Activated CD8-positive, alpha-beta memory T cell treated with anti-CD3 and anti-CD28 coated beads for 24 hours (primary cell): ENCODE measurements at places on chromosomes 16 and 17.
A peak's percentile ranks its signal among the peaks of the same experiment; 100 is the strongest.

GRCh38 chr17:38660097-38661025 is 14.4 kb downstream of the EPOP start:
- DNase-seq, result no peak

- DNase-seq, result no peak
Measured at GRCh38 chr17:80441598-80442322, 26.8 kb downstream of the ENDOV start.

GRCh38 chr16:57696240-57696639 is 1.6 kb downstream of the DRC7 start:
- DNase-seq, result no peak

- no peak for DNase-seq
Measured at GRCh38 chr16:63331111-63331510, 1294.9 kb upstream of the CDH8 start.

- DNase-seq, result no peak
Measured at GRCh38 chr16:17511340-17511739, 40.6 kb upstream of the XYLT1 start.

GRCh38 chr16:12186774-12187335 is 210.3 kb downstream of the SNX29 start:
- no peak for DNase-seq

- no peak for DNase-seq
Measured at GRCh38 chr17:76757256-76757655, 19.3 kb downstream of the MFSD11 start.

DNA sequence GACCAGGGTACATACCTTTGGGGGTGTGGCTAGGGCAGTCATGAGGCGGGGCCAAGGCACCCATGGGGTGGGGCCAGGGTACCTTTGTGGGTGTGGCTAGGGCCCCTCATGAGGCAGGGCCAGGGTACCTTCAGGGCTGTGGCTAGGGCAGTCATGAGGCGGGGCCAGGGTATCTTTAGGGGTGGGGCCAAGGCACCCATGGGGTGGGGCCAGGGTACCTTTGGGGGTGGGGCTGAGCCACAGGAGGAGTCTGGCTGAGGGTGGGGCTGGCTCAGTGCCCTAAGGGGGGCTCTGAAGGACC is 3.5 kb downstream of the GNG13 start:
- DNase-seq, result peak; percentile 70

DNA sequence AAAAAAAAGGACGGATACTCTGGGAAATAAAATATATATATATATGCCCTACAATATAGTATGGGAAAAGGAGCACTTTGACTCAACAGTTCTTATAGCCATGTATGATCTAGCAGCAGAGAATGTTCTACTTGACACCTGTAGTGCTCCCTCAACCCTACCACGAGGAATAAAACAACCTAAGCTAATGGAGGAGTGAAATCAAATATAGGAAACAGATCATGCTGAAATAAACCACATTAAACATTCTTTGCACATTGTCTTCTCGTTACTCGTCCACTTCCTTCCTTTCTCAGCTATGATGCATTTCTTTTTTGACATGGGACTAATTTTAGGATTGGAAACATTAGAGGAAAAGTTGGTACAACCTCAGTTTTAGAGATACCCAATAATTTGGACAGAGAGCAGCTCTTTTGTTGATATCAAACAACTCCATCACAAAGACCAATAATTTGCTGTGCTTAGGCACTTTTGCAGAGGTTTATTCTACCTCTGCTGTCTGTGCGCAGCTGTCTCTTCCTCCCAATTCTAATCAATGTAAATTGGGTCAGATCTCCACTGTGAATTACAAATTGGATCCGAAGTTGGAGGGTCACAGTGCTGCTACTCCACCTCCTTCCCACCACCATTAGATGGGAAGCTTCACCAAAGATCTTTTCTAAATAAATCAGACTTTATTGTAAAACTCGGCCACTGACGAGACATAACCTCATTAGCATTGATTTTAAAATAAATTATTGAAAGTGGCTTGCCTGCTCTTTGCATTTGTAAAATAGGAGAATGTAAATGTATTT is 65.8 kb downstream of the SNX11 start:
- no peak for DNase-seq

- no peak for DNase-seq
Measured at GRCh38 chr17:1906662-1907101, 76.9 kb downstream of the RPA1 start.

GRCh38 chr17:80822700-80823410 is 168.8 kb upstream of the CHMP6 start:
- no peak for DNase-seq

- DNase-seq, result no peak
Measured at GRCh38 chr16:27639561-27640276, 89.8 kb downstream of the KATNIP start.

DNA sequence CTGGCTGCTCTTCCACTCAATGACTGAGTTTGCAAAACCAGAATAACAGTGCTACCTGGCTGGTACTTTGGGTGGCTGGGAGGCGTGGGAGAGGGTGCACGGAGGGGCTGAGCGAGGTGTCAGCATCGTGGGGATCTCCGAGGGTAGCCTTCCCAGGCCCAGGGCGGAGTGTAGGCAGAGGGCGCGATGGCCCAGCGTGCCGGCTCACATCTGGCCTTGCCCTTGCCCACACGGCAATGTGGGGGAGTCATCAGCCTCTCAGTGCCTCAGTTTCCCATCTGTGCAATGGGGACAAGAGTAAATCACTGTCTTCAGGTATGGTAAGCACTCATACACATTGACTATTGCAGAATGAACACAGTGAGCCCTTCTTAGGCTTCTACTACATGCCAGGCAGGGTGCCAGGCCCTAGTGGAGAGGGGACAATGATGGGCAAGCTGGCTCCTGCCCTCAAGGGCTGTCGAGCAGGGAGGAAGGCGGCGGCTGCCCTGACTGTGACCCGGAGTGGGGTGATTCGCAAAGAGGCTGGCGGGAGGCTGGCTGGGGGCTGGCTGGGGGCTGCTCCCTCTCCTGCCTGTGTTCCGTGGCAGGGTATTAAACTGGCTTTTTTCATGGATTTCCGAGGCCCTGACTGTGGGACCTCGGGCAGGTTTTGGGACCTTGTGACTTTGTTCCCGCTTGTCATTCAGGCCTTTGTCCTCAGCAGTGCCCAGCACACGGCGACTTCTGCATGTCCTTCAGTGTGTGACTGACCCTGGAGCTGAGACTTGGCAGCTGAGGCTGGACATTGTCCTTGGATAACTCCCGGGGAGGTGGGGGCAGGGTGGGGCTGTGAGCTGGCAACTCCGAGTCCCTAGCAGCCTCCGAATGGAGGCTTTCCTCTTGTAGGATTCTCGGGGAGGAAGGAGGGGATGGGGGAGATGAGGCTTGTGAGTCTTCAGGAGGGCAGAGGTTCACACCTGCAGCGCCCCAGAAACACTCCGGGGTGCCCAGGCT is 243.1 kb downstream of the SEC14L1 start:
- DNase-seq, result no peak

DNA sequence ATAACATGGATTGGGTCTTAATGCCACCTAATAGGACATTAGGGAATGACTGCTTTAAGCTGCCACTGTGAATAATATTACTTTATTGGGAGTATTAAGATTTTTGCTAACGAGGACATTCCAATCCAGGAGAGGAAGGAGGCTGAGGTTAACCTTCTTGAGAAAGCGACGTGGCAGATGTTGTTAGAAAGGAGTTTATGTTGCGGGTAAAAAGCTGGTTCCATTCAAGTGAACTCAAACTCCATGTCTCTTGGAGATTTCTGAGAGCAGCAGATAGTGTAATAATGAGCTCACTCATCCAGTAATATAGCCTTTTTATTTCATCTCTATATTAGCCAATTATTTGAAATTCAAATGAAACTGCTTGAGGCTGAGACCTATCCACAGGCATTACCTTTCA is 75.5 kb downstream of the KNOP1 start:
- DNase-seq, result no peak

- DNase-seq, result no peak
Measured at GRCh38 chr16:51524555-51525373, 373.7 kb upstream of the SALL1 start.

- peak; percentile 17 for DNase-seq
Measured at GRCh38 chr17:79631640-79632431, 21.0 kb upstream of the RBFOX3 start.

DNA sequence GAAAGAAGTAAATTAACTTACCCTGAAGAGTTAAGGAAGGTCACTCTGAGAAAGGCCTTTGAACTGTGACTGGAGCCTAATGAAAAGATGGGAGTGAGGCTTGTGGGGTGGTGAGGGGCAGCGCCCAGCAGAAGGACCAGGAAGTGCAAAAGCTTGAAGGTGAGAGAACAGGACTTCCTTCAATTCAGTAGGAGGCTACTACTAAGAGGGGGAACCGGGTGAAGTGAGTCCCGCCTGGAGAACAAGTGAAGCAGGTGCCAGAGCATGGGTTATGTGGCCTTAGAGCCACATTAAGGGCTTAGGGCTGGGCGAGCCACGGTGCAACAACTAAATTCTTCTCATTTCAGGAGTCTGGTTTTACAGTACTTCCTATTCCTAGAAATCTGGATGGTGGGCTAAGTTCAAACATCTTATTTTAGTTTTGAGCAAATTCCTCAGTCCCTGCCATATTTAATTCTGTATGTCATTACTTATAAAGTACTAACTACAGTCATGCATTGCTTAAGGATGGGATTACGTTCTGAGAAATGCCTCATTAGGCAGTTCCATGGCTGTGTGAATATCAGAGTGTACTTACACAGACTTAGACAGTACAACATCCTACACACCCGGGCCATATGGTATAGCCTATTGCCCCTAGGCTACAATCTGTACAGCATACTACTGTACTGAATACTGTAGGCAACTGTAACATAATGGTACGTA is 5.1 kb downstream of the CFAP20 start:
- DNase-seq, result no peak

GRCh38 chr16:4868535-4868934 is 21.3 kb downstream of the UBN1 start:
- no peak for DNase-seq

DNA sequence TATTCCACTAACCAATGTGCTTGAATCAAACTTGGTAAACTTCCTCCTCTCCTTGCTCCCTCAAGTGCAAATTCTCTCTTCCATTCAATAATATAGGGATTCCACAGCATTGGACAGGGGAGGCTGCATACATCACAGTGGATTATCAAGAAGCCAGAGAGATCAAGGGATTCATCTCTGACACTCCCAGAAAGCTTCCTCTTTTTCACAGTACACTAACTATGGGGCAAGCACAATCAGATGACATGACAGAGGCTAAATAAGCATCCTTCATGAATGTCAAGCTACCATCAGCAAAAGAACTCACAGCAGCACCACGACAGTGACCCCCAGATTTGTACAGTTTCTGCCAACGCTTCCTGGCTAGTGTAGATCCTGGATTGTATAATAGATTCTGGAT is 178.4 kb upstream of the C17orf78 start:
- no peak for DNase-seq

GRCh38 chr17:46078675-46079074 is 79.6 kb downstream of the STH start:
- no peak for DNase-seq

- no peak for DNase-seq
Measured at GRCh38 chr17:72146371-72146770, 25.6 kb downstream of the SOX9 start.

DNA sequence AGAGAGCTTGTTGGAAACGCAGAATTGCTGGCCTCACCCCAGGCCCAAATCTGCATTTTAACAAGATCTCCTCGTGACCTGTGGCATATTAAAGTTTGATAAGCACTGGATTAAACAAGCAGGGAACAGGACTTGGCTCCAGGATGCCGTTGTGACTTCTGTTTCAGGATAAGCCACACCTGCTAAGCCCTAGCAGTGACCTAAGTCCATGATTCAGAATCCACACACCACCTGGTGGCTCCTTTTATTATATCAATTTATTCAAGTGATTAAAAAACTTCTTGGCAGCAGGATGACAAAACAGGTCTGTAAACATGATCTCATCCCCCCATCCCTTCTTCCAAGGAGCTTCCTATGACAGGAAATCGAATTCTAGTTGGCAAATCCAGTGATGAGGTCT is 9.1 kb downstream of the NAGPA start:
- no peak for DNase-seq

DNA sequence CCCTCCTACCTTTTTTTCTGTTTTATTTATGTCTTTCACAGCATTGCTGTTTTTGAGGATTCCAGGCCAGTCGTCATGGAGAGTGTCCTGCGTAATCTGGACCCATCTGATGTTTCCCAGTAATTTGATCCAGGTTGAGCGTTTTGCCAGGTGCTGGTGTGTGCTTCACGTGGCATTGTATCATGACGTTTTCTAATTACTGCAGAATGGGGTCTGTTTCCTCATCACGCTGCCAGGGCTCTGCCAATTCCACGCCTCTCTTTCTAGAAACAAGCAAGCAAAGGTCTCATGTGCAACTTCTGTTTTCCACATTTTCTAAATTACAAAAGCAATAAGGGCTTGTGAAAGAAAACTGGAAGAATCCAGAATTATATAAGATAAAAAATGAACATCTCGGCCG is 28.3 kb upstream of the BHLHA9 start:
- DNase-seq, result no peak

- DNase-seq, result no peak
Measured at GRCh38 chr16:85633438-85633743, 20.3 kb downstream of the GSE1 start.

- DNase-seq, result no peak
Measured at GRCh38 chr17:40338058-40338457, 26.5 kb downstream of the GJD3 start.

- no peak for DNase-seq
Measured at GRCh38 chr17:63022567-63022966, 56.5 kb downstream of the TANC2 start.

DNA sequence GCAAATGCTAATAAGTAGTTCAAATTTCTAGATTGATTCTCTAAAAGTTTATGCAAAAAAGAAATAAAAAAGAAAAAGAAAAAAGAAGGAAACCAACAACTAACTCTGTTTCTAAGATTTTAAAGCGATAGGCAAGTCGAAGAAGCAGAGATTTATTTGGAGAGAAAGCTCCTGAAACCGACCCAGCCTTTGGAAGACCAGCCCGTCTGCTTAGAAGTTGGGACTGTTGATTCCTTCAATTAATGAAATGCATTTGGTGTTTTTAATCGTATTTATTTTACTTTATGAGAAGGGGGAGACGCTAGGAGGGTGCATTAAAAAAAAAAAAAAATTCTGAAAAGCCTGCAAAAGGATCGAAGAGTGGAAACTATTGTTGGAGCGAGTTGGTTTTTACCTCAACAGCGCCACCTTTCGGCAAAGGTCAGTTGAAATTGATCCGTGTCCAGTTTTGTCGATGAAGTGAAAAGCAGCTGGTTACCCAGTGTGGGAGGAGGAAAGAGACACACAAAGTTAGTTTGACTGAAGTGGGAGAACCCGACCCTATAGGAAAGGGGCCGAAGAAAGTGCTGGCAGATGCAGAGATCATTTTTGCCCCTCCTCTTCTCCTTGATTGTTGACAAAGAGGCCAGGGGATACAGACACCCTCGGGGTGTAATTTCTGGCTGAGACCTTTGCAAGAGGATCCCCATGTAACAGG is 1.5 kb upstream of the MAF start:
- peak; percentile 91 for DNase-seq

- no peak for DNase-seq
Measured at GRCh38 chr17:35998018-35998545, 3.3 kb downstream of the CCL15 start.

- no peak for DNase-seq
Measured at GRCh38 chr16:4743226-4743878, 9.0 kb downstream of the DNAAF8 start.

GRCh38 chr17:32267690-32268205 is 2.1 kb downstream of the RHBDL3 start:
- no peak for DNase-seq
